Lower lobe of right lung (tissue), 2 donors: ENCODE measurements at places on chromosomes 5 and 9. TPM values are rescaled to one million over a fixed set of nuclear protein-coding genes. Genes with fewer than 3 reads are reported as not detected.

DNA sequence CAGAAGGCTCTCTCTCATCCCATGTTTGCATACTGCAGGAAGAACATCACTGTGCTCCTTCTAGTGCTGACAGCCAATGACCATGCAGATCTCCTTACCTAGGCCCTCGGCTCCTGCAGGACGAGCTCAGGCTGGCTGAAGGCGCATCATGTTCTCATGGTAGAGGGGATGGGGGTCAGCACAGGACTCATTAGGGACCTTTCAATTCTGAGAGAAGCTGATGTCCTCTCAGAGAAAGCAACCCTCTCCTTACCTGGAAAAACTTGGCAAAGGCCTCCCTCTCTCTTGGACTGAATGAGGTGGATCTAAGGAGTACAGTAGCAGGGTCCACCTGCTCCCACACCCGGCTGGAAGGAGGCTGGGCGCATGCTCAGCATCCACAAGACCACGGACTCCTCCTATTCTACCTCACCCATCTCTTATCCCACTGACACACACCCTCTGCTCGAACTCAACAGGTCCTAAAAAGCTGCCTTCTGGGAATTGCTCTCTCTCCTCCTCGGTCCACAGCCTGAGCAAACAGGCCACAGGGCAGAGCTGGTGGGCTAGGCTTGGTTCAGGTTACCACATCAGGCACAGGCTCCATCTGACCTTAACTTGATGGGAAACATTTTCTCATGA lies 2.9 kb downstream of the IPPK start:
- no peak for DNase-seq
- H3K36me3 ChIP-seq = peaks cover 12% of the 10 kb centered on the region
- H3K27ac ChIP-seq = no peak overlapping the region
- H3K4me3 ChIP-seq = no peak overlapping the region
- peaks cover 30% of the 10 kb centered on the region for H3K4me1 ChIP-seq
- no peaks in the 10 kb centered on the region for H3K27me3 ChIP-seq

SPATA31D4 gene
- total RNA-seq = not detected

DNA sequence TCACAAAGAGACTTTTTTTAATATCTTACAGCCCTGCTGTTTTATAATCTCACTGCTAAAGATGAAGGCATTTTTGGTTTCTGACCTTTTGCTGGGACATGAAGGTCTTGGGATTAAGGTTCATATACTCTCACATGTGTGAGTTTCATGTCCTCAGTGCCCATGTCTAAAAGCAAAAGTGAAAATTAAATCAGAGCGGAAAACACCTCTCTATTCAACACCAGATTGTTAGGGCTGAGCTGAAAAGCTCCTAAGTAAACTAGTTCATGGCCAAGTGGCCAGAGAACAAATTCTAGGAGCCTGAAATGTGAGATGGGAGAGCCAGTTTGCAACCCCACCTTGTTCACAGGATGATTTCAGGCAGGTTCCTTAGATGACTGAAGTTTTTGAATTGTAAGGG lies 110.9 kb downstream of the GRIA1 start:
- H3K4me3 ChIP-seq = no peak overlapping the region
- no peaks in the 10 kb centered on the region for H3K36me3 ChIP-seq
- H3K27ac ChIP-seq = no peak overlapping the region
- DNase-seq = no peak

DNA sequence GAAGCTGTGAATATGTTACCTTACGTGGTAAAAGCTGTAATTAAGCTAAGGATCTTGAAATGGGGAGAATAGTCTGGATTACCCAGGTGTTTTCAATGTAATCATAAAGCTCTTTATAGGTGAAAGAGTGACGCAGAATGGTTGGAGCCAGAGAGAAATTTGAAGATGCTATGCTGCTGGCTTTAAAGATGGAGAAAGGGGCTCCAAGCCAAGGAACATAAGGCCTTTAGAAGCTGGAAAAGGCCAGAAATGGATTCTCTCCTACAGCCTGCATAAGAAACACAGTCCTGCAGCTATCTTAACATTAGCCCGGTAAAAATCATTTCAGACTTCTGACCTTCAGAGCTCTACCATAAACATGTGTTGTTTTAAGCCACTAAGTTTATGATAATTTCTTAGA lies 243.3 kb upstream of the VLDLR start:
- DNase-seq = no peak
- no peak overlapping the region for H3K27ac ChIP-seq
- H3K4me1 ChIP-seq = no peaks in the 10 kb centered on the region
- H3K36me3 ChIP-seq = no peaks in the 10 kb centered on the region

- H3K27ac ChIP-seq = no peak overlapping the region
- H3K4me1 ChIP-seq = no peaks in the 10 kb centered on the region
- no peak for DNase-seq
- no peaks in the 10 kb centered on the region for H3K36me3 ChIP-seq
Measured at GRCh38 chr9:85040146-85040545, 370.6 kb downstream of the NTRK2 start.

DNA sequence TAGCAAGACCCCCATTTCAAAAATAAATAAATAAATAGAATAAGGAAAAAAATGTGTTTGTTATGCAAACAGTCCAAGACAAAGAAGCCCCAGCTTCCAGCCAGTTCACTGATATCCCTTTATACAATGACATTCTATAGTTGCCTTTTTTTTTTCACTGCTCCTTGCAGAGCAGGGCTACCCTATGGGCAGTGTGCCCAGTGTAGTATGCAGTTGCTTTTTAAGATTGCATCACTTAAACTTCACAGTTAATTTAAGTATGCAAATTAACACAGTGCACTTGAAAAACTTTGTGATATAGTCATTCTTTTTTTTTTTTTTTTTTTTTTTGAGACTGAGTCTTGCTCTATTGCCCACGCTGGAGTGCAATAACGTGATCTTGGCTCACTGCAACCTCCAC lies 40.8 kb upstream of the ARRDC3 start:
- H3K27me3 ChIP-seq = no peaks in the 10 kb centered on the region
- no peak for DNase-seq
- H3K36me3 ChIP-seq = no peaks in the 10 kb centered on the region
- H3K4me3 ChIP-seq = no peak overlapping the region
- peaks cover 5% of the 10 kb centered on the region for H3K4me1 ChIP-seq

DNA sequence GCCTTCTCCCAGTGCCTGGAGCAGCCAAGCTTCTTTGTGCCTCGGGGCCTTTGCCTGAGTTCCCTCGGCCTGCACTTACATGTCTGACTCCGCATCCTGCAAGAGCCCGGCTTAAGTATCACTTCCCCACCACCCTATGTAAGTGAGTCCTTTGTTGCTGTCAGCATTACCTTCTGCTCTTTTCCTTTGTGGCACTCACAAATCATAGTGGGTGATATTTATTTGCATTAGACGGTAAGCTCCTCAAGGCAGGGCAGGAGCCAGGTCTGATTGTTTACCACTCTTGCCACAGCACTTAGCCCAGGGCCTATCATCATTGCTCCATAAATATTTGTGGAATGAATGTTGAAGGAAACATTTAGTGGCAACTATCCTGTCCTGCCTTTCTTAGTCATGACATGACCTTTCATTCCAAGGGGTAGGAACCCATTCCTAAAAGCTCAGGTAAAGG lies 4.8 kb downstream of the GM2A start:
- no peaks in the 10 kb centered on the region for H3K27me3 ChIP-seq
- H3K4me3 ChIP-seq = no peak overlapping the region
- peak overlapping the region; percentile 39 for H3K27ac ChIP-seq
- H3K4me1 ChIP-seq = peaks cover 44% of the 10 kb centered on the region
- peak; percentile 60 for DNase-seq
